ENCODE measurements at places on chromosomes 7 and 10.
A peak's percentile ranks its signal among the peaks of the same experiment; 100 is the strongest.

DNA sequence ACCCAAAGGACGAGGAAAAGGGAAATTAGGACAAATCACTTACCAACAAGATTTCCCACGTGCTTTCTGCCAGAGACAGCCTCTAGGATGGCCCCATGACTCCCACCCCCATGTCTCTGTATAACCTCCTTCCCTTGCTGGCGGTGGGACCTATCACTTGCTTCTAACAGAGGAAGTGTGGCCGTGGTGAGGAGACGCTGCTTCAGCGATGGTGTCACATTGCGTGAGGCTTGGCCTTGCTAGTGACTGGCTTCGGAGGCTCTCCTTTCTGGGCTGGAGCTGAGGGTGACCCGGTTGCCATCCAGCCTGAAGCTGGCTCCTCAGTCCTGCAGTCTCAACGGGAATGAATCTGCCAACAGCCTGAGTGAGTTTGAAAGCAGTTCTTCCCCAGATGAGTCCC, 123.7 kb downstream of the ANLN start:
- no peaks in the 10 kb centered on the region for H3K27me3 ChIP-seq
- H3K27ac ChIP-seq, result no peak overlapping the region
- peaks cover 1% of the 10 kb centered on the region for H3K36me3 ChIP-seq
- peaks cover 12% of the 10 kb centered on the region for H3K4me1 ChIP-seq
- no peak overlapping the region for H3K4me3 ChIP-seq

DNA sequence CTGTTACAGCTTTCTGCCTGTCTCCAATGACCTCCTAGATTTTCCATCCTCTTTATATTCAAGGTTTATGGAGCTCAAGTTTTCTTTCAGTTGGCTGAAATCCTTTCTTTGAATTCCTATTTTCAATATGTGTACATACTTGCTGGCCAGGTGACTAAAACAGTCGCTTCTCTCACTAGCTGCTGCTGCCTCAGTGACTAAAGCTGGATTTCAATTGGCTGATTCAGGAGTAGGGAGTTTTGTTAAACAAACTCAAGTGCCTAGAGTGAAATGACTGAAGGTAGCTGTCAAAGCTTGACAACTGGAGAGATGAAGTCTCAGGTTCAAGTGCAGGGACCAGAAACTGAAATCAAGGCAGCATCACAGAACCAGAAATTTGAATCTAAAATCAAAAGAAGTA, 6.7 kb upstream of the POLR1F start:
- no peaks in the 10 kb centered on the region for H3K4me1 ChIP-seq
- peaks cover 2% of the 10 kb centered on the region for H3K27me3 ChIP-seq
- no peak overlapping the region for H3K4me3 ChIP-seq
- H3K36me3 ChIP-seq, result no peaks in the 10 kb centered on the region
- DNase-seq, result no peak

GRCh38 chr10:36051500-36051991, 409.4 kb upstream of the FZD8 start:
- no peak overlapping the region for H3K4me3 ChIP-seq
- no peaks in the 10 kb centered on the region for H3K4me1 ChIP-seq
- H3K36me3 ChIP-seq, result no peaks in the 10 kb centered on the region
- no peaks in the 10 kb centered on the region for H3K27me3 ChIP-seq
- H3K27ac ChIP-seq, result no peak overlapping the region
- no peak for DNase-seq

DNA sequence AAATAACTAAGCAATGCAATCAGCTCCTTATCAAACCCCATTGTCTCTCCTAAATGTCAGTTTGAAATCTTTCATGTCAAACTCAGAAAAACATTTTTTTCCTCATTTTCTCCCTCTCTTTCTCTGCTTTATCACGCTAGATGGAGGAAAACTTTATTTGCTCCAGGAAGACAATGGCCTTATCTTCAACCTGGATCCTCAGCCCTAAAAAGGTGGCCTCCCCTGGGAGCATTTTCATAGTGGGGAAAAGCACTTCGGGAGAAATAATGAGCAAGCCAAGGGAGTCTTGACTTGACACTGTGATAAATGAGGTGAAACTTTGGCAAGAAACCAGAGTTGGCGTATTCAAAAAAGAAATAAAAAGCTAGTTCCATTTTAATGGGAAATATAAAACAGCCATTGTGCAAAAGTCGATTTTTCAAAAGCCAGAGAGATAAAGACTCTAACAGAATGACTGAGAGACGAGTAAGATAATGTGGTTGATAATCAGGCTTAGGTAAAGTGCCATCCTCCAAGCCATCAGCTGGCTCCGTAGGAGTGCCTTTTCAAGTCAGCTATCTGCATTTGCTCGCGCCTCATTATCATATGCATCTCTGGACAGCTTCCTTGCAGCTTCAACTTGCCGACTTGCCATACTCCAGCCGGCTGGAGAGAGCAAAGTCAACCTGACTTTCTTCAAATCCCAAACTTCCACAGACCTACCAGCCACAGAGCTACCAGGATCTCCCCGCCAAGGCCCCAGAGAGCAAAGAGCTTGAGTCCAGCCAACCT, 19.9 kb downstream of the HABP2 start:
- no peak for DNase-seq
- no peaks in the 10 kb centered on the region for H3K4me1 ChIP-seq

GRCh38 chr10:103476046-103476768, 2.8 kb downstream of the CALHM3 start:
- H3K36me3 ChIP-seq, result no peaks in the 10 kb centered on the region
- no peaks in the 10 kb centered on the region for H3K27me3 ChIP-seq
- H3K27ac ChIP-seq, result no peak overlapping the region
- no peak overlapping the region for H3K4me3 ChIP-seq
- peaks cover 7% of the 10 kb centered on the region for H3K4me1 ChIP-seq
- DNase-seq, result peak; percentile 53

Measured in activated CD8-positive, alpha-beta T cell treated with anti-CD3 and anti-CD28 coated beads for 36 hours (primary cell).